Bone marrow (tissue), 2 donors: ENCODE measurements at places on chromosomes 2 and 18.

DNA sequence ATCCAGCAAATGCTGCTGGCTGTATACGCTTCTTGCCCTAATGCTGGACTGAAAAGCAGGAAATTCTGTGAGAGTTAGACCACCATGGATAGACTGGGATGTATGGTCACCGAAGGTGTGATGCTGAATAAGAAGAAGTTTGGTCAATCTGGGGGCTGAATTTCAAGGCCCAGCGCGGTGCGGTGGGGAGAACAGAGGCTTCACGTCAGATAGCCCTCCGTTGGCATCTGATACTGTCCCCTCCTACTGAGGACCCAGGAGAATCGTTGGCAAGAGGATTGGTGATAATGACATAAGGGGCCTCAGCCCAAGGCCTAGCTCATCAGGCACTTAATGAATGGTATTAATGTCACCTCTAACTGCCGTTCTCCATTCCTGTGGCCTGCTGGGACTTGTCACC lies 97.3 kb upstream of the ST3GAL5 start:
- no peak for DNase-seq

DNA sequence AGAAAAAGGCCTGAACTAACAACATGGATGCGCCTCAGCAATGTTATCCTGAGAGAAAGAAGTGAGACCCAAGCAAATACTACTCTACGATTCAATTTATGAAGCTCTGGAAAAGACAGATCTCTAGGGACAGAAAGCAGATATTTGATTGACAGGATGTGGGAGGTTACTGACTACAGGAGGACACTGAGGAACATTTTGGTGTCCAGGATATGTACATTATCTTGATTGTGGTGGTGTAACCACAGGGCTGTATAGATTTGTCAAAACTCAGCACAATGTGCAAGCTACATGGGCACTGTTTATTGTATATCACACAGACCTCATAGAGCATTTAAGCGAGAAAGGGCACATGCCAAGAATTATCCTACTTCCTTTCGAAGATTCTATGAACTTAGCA lies 219.8 kb downstream of the PTGR3 start:
- DNase-seq = no peak

DNA sequence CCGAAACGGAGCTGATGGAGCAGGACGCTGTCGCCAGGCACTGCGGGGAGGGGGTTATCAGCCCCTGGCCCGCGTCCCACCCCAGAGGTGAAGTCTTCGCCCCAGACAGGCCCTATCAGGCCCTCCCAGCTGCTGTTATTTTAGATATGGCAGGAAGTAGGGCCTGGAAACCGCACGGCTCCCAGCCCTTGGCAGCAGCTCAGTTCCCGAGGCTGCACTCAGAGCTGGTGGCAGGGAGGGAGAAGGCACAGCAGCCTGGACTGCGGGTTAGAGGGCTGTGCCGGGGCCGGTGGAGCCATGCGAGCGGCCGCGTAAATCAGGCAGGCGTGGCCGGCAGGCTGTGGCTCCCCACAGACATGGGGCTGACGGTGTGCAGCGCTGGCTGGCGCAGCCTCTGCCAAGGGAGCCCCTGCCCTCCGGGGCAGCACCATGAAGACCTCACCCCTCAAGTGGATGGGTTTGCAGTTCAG lies 111.4 kb downstream of the NFATC1 start:
- DNase-seq = no peak

DNA sequence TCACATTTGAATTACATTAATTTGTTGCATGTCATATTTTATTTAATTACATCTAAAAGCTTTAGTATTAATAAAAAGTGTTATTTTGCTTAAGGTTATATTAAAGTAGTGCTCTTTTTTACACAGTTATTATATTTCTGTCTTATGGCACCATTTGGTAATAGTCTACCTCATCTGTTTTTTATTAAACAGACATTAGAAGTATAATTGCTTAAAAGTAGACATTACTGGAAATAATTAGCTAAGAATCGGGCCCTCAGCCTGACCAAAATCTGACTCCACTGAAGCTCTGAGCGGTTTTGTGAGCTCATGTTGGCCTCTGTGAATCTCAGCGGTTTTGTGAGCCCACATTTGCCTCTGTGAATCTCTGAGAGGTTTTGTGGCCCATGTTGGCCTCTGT lies 102.5 kb upstream of the SNTG2 start:
- no peak for DNase-seq

GRCh38 chr18:48488388-48488850 lies 50.4 kb upstream of the CTIF start:
- no peak for DNase-seq

- no peak for DNase-seq
These were observed at the start of gene PHLPP1 for GRCh38 chr18:62715436-62715758. Gene PHLPP1 (plus strand): TSS chr18:62715541. CDS start chr18:62715684, 143 bp downstream.

- no peak for DNase-seq
These were observed 23.9 kb upstream of the SH3RF3 start for GRCh38 chr2:109105113-109105512.

GRCh38 chr2:226690461-226691024 lies 109.1 kb downstream of the IRS1 start:
- no peak for DNase-seq

DNA sequence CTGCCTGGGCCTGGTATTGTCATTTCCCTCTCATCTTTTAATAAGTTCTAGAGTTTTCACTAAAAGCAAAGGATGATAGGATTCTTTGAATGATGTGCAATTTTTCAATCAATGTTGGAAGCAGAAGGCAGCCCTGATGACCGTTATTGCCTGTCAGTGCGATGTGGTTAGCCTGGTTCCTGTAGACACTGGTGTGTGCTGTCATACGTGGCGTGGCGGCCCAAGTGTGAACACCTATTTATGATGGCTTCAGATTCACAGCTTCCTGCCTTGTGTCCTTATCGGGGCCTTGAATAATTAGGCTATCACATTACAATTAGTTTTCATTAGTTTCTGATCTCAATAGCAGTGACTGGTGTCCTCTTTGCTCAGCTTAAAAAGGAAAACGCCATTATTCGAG lies 218.5 kb downstream of the TPGS2 start:
- DNase-seq = no peak

DNA sequence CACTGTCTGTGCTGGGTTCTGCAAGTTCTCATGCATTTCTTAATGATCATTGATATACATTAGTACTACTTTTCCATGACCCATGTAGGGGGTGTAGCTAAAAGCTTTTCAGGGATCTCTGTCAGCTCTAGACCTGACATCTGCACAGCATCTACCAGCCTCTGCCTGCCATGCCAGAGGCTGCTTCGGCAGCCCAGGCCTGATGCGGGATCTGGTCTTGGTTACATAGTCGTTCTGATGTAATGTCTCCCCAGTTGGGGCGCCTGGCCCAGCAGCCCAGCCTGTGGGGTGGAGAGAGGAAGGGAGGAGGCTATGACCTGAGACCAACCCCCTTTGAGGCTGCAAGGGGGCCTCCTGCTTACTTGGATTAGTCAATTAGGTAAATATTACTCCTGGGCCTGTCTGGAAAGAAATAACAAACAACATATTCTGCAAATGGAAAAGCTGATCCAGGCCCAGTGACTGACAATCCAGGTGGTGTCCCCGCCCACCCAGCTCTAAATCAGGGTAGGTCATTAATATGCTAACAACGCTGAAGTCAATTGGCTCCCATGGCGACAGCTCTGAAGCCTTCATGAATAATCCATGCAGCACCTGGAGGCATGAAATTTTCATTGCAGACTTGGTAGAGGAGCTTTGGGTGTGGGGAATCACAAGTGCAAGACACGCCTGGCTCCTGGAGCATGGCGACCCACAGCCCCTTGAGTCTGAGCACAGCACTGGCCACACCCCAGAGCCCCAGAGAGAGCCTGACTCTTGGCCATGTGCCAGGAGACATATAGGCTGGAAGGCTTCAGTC lies 575.3 kb downstream of the CMPK2 start:
- no peak for DNase-seq
